PC-3 (cell line): ENCODE measurements at places on chromosomes 2 and 18. TPM values are rescaled to one million over a fixed set of nuclear protein-coding genes. Genes with fewer than 3 reads are reported as not detected.

DNA sequence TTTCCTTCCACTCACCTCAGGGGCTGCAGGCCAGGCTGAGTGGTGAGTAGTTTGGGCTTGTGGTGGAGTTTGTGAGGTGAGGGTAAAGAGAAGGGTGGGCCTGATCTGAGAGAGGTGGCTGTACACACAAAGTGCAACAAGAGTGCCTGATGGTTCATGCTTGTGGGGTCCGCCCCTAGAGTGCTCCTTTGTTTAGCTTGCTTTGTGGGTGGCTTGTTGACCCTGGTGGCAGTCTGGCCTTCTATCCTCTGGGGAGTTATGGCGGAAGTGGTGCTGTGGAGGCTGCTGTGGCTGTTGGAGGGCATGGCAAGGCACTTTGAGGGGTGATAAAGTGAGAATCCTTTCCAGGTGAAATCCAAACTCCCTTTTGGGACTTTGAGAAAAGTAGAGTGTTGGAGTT is 10.6 kb downstream of the UBE2F start:
- H3K27ac ChIP-seq: no peak overlapping the region
- H3K36me3 ChIP-seq: peaks cover 29% of the 10 kb centered on the region
- no peaks in the 10 kb centered on the region for H3K4me1 ChIP-seq
- no peak for DNase-seq
- no peaks in the 10 kb centered on the region for H3K27me3 ChIP-seq
- no peak overlapping the region for H3K4me3 ChIP-seq

DNA sequence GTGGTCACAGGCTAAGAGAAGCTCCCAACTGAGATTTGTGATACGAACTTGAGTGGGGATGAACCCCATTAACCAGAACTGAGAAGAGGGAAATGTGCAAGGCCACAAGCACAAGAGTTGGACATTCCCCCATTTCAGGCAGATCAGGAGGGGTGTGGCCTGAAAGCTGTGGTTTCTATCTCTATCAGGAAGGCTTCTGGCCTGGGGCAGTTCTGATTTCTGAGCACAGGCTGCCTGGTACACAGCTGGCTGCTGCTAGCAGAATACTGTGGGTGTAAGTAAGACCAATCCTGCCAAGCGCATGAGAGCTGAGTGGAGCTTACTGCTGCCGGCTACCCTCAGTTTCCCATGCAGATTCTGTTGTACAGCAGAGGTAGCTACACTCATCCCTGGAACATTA is 484.6 kb downstream of the SATB2 start:
- no peaks in the 10 kb centered on the region for H3K4me1 ChIP-seq
- no peak for DNase-seq
- no peak overlapping the region for H3K27ac ChIP-seq
- H3K4me3 ChIP-seq: no peak overlapping the region
- H3K27me3 ChIP-seq: no peaks in the 10 kb centered on the region

DNA sequence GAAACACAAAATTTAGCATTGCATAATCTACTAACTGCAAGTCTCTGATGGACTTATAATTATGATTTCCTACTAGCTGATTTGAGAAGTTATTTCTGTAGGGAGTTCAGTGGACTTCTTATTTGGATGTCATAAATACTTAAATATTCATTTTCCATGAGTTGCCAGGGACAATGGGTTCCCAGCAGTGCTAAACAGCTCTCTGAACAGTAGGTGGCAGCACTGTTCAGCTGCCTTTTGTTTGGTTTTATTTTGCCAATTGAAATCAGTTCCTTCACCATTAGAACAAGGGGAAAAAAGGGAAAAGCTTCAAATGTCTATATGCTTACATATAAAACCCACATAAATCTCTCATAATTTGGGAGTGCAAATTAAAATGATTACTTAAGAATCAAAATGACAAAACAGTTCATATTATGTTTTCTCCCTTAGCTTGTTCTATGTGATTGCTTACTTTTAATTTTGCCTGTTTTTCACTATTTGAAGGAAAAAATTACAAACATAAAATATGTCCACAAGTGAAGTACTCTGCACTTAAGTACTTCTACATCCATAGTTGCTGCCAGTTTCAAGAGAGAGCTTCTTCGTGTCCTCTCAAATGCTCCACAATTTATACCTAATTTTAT is 898.9 kb downstream of the CPS1 start:
- no peaks in the 10 kb centered on the region for H3K27me3 ChIP-seq
- no peak overlapping the region for H3K27ac ChIP-seq
- H3K4me3 ChIP-seq: no peak overlapping the region
- H3K36me3 ChIP-seq: no peaks in the 10 kb centered on the region

DNA sequence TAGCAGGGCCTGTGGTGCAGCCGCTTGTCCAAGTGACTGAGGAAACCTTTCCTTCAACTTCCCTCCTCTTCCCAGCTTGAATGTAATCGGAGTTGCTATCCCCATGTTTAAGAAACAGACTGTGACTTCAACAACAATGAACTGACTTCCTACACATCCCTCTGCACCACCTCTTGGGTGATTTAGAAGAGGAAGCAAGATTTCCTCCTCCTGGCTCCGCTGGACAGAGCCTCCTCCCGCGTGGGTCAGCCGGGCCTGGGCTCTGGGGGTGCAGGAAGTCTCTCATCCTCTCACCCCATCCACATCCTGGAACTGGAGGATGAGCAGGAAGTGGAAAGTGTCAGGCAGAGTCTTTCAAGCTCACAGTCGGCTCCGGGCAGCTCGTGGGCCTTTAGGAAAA is 84.3 kb downstream of the GATA6 start:
- no peak overlapping the region for H3K27ac ChIP-seq
- no peaks in the 10 kb centered on the region for H3K27me3 ChIP-seq
- H3K4me1 ChIP-seq: peaks cover 16% of the 10 kb centered on the region
- no peak for DNase-seq
- H3K36me3 ChIP-seq: no peaks in the 10 kb centered on the region

NGEF gene
- 71.3 and 80.2 TPM in 2 replicates for total RNA-seq
